ENCODE measurements at places on chromosomes 2 and 18.

GRCh38 chr2:233358335-233358734 is 4.0 kb downstream of the DGKD start:
- DNase-seq = no peak

GRCh38 chr2:177398791-177399190 is 6.2 kb downstream of the AGPS start:
- no peak for DNase-seq

- DNase-seq = no peak
These were observed 696.8 kb downstream of the LRRTM4 start for GRCh38 chr2:76825140-76825970.

- DNase-seq = no peak
These were observed 75.9 kb downstream of the TMEM18 start for GRCh38 chr2:601387-601698.

DNA sequence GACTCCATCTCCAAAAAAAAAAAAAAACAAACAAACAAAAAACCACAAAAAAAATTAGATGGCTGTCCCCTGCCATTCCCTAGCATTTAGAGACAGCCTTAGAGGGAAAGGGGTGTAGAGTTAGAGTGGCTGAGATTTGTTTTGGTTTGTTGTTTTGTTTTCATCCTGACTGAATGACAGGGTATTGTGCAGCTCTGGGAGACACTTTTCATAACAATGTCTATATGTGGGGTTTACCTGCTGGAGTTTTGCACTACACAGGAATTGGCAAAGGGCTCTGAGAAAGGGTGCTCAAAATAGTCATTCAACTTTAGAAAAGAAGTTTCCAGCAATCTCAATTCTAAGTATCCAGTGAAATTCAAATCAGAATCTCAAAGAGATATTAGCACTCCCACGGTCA is 732.5 kb upstream of the CHAC2 start:
- no peak for DNase-seq

DNA sequence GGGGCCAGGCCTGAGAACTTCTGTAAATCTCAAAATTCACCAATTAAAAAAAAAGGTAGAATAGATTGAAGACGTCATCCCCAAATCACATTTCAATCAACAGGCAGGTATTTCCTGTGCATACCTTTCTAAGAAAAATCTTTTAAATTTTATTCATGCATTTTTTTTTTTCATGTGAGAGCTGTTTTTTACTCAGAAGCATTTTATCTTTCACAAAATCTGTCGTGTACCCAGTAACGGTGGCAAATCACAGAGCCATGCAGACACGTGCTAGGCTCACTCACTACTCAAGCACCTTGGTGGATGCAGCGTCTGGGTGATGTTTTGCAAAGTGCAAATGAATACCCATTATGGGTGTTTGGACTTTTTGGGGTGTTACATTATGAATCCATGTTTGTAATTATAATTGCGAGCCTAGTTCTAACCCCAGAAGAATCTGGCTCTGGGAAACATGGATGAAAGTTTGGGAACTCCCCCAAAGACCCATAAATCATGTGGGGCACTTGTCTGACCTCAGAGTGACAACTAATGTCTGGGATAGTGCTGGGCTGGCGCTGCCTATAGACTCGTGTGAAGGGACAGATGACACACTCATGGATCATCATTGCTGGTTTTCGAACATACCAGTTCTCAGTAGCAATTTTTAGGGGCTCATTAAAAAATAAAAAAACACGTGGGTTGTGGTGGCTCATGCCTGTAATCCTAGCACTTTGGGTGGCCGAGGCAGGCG is 335.2 kb downstream of the LPIN1 start:
- DNase-seq = no peak

DNA sequence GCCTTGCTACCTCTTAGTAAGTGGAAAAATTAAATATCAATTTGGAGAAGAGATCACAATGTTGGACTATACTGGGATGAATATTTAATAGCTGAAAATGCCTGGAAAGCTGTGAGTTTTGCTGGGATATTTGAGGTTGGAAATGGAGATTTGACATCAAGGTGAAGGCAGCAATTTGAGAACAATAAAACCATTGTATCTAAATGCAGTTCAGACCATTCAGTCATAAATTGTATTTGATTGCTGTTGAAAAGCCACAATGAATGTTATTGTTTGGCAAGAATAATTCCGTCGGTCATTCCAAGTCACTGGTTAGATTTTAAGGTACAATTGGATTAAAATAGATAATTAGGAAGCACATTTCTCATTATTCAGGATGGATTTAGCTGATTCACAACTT is 325.6 kb downstream of the HRH4 start:
- DNase-seq = no peak

DNA sequence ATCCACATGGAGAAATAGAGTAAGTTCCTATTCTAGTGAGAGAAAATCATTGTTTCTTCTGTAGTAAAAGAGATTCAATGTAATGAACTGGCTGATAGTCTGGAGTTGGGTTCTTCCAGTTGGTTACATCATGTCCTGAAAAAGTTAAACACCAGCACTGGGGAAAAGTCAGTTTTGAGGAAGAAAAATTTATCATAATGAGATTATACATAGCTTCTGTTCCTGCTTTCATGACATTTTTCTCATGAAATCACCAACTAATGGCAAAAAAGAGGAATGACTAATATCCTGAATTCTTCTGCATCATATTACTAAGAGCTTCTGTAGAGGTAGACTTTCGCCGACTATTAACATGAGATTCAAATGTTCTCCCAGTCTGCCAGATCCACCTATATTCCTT is 69.2 kb upstream of the SLC9A2 start:
- DNase-seq = no peak

DNA sequence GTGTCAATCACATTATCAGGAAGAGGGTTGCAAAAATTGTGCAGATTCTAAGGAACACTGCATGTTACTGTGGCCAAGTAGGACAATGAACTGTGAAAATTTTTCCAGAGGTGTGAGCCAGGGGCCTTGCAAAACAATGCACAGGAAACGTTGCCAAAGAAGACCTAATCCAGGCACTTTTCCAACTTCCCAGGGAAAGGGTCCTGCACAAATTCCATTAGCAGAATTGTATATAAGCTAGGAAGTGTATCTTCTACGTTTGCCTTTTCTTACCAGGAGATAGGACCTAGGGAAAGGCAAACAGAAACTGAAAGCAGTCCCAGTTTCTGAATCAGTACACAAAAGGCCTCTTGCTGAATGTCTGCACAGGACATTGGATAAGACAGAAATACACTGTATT is 1888.3 kb upstream of the CELF4 start:
- DNase-seq = peak; percentile 28

GRCh38 chr2:28391564-28392296 is 928 bp upstream of the FOSL2 start:
- DNase-seq = peak; percentile 83

GRCh38 chr2:171132086-171132485 is 28.6 kb downstream of the TLK1 start:
- DNase-seq = no peak

GRCh38 chr2:68799140-68800026 is 64.8 kb downstream of the ARHGAP25 start:
- DNase-seq = no peak
